ENCODE measurements at places on chromosomes 5 and 9.

DNA sequence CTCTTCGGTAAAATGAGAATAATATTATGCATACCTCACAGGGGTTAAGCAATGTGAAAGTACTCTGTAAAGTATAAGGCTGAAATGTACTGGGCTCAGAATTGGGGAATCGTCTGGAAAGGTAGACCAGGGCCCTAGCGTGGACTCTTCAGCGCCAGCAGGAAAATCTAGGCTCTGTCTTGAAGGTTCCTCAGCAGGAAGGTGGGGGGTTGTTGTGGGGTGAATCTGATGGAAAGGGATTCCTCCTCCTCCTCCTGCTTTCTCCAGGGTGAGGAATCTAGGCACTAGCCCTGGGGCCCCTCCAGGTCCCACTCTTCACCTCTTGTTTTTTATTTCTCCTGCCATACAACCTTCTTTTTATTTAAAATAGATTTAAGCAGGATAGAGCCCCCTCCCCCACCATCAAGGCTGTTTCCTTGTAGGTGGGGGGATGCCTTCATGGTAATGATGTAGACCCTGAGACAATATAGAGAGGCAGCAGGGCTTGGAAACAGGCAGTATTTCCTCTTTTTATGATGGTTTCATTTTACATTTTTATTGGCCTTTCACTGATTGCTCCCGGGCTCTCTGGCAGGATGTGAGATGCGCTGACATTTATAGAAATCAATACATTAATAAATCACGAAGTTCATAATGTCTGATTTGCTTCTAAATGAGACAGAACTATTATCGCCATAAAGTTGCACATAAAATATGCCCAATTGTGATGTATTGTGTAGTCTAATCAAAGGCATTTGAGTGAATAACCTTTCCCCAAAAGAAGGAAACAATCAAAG lies 78.9 kb upstream of the GABRP start:
- no peak for DNase-seq

GRCh38 chr5:6220346-6221088 lies 157.8 kb downstream of the MED10 start:
- DNase-seq = no peak

GRCh38 chr9:17349831-17350230 lies 215.0 kb downstream of the CNTLN start:
- DNase-seq = peak; percentile 53

DNA sequence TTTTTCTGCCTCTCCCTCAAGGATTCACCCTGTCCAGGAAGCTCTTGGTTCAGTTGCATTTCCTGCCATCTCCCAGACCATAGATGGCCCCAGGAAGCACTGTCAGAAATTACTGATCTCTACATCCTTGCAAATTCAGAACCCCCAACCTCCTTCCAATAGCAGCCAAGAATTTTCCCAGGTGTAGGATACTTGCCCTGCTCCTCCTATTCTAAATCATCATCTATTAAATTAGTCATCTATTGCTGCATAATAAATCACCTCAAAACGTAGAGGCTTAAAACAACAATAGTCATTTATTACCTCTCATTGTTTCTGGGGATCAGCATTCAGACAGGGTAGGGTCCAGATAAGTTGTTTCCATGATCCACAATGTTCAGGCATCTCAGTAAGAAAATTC lies 26.1 kb upstream of the ADRA1B start:
- no peak for DNase-seq

DNA sequence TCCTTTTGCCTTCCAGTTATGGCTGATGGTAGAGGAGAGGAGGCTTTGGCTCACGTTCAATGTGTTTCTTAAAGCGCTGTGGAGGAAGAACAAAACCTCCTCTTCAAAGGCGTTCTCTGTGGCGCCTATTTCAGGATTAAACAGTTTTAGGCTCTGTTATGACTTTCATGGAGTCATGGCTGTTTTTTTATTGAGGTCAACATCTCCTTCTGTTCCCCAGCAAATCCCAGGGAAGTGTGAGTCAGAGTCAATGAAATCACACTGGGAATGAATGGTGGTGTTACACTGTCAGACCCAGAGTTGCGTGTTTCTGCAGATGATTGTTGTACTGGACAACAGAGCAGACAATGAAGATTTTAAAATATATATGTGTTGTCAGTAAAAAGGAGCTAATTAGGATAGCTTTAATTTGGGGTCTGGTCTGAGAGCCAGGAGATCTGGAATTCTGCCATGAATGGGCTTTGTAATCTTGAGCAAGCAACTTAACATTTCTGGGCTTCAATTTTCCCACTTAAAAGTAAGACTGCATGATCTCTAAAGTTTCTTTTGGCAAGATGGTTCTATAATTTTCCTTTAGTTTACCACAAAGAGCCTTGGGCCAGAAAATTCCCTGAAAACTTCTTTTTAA lies 240.7 kb downstream of the CSNK1G3 start:
- DNase-seq = peak; percentile 90

GRCh38 chr5:161847941-161848391 lies at the start of gene GABRA1:
Gene GABRA1, plus strand, starts transcription at chr5:161848120. Its CDS starts 2,691 bp downstream, at chr5:161850811.
- no peak for DNase-seq

DNA sequence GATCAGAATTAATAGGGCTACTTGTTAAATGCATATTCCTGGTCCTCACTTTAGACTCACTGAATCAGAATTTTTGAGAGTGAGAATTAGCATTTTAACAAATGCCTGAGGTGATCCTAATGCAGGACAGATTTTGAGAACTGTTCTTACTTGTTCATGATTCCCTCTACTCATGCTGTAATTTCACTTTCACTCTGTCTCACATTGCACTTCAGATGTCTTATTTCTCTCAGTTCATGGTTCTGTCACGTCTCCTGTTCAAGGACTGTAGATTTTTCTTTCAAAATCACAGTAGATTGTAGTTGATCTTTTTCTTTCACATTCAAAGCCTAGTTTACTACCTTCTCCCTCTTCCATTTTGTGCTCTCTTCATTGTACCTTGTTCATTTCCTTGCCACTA lies 54.3 kb downstream of the ADGRV1 start:
- DNase-seq = no peak

GRCh38 chr5:123359454-123360200 lies 63.6 kb downstream of the CEP120 start:
- no peak for DNase-seq

- peak; percentile 38 for DNase-seq
Observed at GRCh38 chr5:7848296-7848695, 2.6 kb downstream of the CFAP90 start.

DNA sequence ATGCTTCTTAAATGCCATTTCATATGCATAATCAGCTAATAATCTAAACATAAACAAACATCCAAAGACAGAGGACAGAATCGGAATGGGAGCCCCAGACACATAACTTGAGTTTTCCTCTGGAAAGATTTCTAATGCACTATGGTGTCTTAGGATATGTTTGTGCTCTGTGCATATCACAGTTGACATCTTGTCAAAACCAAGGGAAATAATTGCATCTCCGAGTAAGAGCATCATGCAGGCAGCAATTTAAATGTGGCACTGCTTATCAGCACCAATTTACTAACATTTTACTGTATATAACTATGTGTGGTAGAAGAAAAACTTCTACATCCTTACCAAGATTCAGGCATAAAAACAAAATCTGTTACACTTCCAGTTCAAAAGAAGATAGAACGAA lies 217.9 kb downstream of the GLIS3 start:
- no peak for DNase-seq

GRCh38 chr5:177590406-177590805 lies 1.6 kb upstream of the TMED9 start:
- DNase-seq = no peak

DNA sequence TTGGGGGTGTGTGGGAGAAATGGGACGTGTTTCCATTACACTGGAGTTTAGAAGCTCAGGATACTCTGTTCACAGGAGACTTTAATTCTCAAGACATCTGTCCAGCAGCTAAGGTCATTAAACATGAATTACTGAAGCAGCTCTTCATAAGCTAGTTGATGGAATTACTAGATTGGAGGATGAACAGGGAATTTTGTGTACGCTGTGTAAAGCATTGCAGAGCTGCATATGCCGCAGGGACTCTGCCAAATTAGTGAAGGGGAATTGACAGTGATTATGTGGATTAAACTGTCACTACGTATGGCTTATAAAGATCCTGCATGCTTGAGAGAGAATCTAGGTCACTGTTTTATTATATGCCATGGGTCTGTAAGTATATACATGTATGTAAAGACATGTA lies 177.5 kb upstream of the TBC1D2 start:
- DNase-seq = no peak

DNA sequence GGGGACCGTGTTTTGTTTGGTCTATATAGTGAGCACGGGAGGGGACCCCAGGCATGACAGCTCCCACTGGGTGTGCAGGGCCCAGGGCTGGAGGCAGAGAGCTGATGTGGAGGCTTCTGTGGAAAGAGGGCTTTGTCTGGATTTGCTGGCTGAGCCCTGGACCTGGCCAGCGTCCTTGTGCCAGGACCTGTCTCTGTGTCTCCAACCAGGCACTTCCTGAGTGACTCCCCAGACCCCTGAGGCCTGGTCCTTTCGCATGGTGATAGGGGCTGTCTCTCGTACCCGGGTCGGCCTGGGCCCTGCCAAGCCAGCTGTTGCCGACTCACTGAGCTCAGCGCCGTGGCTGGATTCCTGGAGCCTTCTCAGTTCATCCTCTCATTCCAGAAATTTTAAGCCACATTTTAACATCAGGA lies 77.6 kb downstream of the ADAMTS2 start:
- DNase-seq = no peak

DNA sequence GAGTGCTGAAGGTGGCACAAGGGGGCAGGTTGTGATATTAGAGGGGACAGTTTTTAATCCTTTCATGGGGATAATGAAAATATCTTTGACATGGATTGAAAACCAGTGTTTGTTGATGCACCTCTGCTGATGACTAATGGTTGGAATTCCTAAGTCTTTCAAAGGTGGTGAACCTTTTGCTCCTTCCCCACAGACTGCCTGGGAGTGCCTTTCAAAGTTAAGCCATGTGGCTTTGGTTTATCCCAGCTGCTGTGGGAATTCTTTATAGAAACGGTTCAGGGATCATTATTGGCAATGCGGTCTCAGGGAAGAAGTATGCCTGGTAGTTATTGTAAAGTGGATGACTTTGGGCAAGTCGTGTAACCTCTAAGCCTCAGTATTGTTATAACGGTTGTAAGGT lies 45.7 kb downstream of the PIP5K1B start:
- no peak for DNase-seq

DNA sequence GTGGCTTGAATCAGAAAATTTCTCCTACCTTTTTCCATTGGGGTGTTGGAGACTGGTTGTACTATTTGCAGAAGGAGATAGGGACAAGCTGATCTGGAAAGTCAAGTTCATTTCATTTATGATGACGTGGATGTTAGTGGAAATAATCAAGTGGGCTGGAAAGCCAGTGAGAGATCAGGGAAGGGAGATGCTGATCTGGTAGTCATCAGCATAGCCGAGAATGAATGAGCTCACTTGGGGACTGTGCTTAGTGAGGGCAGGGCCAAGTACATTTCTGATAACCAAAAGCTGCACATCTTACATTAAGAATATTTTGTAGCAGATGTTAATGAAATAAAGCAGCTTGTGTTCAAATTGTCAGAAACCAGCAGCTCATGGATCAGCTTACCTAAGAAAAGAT lies 12.1 kb downstream of the MAN2A1 start:
- no peak for DNase-seq

GRCh38 chr9:99305820-99306811 lies 84.0 kb downstream of the SEC61B start:
- no peak for DNase-seq

GRCh38 chr5:28374492-28374967 lies 1336.1 kb upstream of the CDH9 start:
- DNase-seq = peak; percentile 47

GRCh38 chr5:42756606-42757601 lies at the start of gene CCDC152:
Gene CCDC152, plus strand, starts transcription at chr5:42756818. Its CDS starts 2,304 bp downstream, at chr5:42759122.
- DNase-seq = peak; percentile 63

DNA sequence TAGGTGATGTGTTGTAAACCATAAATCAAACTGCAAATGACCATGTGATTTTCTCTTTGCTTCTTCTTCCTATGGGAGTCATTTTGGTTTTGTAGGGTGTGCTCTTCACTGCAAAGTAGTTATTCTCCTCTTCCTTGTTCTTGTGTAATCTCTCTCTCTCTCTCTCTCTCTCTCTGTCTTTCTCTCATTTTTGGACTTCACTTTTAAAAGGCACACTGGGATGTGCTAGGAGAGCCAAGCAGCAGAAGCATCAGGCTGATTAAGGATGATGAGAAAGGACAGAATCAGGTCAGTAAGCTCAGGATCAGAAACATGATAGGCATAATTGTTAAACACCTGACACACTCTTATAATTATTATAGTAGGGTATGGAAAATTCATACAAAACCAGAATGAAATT lies 505.3 kb upstream of the ZNF608 start:
- no peak for DNase-seq

DNA sequence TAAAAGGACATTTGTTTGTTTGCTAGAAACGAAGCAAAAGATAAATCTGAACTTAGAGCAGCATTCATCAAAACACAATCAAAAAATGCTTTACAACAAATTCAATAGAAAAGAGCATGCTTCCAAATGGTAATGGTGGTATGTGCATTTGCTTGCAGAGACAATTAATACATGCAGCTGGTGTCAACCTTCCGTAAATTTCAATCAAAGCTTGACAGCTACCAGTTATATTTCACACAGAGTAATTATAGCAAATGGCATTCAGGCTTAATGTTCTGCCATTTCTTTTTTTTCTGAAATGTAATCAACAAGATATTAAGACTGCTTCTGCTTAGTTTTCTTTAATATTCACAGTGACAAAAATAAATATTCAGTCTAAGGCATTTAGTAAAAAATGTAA lies 90.6 kb downstream of the AUH start:
- no peak for DNase-seq

GRCh38 chr5:83973925-83974815 lies 253.5 kb upstream of the HAPLN1 start:
- DNase-seq = peak; percentile 15

DNA sequence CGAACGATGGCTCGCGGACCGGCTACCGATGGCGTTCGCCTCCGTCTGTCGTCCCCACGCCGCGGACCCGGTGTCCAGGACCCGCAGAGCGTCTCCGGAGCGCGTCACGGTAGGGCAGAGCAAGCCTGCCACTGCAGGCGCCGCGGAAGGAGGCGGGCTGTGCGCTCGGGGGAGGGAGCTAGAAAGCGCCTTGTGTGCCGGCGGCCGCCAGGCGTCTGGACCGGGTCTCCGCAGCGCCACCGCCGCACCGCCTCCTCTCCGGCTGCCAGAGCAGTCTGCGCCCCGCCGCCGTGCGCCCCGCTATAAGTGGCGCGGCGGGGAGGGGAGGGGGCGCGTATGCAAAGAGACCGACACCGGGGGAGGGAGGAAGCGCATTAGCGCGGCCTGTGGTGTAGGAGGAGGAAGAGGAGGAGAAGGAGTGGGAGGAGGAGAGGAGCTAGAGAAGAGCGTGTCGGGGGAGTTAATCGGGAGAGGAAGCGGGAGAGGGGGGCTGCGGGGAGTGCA lies at the start of gene ENC1:
Gene ENC1, minus strand, starts transcription at position 279 of the 504 bp plus-strand sequence. CDS start 4,243 bp downstream, outside the sequence.
- DNase-seq = peak; percentile 93

DNA sequence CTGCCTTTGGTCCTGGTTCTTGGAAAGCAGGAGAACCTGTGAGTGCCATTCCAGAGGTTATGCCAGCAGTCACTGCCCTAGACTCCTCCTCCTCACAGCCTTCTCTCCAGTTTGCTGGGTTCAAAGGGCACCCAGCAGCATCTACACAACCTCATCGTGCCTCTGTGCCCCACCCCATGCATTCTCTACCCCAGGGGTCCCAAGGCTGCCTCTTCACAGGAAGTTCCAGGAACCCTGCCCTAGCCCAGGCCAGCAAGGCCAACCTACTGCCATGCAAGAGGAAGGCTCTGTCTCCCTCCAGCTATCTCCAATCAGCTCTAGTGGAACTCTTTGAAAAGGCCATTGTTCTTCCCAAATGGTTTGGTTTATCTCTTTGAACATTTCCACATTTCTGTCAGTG lies 21.2 kb downstream of the ENC1 start:
- DNase-seq = no peak
